ENCODE measurements at places on chromosomes 11 and 22.
A peak's percentile ranks its signal among the peaks of the same experiment; 100 is the strongest.

DNA sequence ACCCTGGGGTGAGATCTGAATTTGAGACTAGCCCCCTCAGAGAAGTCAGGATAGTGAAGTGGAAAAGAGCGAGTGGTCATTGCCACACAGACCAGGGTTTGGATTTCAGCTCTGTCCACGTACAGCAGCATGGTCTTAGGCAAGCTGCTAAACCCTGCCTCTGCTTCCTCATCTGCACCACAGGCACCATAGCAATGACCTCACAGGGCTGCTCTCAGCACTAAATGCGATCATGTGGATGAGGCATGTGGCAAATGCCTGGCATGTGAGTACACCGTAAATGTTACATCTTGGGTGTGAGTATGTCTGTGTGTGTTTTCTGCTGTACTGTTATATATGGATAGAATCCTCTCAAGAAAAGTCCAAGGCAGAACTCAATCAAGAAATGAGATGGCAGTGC lies 15.8 kb downstream of the NAV2 start:
- DNase-seq, result no peak

- DNase-seq, result no peak
These were observed 590.2 kb upstream of the LRRC4C start for GRCh38 chr11:42049650-42050049.

GRCh38 chr11:1341928-1342524 lies 32.6 kb upstream of the TOLLIP start:
- DNase-seq, result peak; percentile 10

DNA sequence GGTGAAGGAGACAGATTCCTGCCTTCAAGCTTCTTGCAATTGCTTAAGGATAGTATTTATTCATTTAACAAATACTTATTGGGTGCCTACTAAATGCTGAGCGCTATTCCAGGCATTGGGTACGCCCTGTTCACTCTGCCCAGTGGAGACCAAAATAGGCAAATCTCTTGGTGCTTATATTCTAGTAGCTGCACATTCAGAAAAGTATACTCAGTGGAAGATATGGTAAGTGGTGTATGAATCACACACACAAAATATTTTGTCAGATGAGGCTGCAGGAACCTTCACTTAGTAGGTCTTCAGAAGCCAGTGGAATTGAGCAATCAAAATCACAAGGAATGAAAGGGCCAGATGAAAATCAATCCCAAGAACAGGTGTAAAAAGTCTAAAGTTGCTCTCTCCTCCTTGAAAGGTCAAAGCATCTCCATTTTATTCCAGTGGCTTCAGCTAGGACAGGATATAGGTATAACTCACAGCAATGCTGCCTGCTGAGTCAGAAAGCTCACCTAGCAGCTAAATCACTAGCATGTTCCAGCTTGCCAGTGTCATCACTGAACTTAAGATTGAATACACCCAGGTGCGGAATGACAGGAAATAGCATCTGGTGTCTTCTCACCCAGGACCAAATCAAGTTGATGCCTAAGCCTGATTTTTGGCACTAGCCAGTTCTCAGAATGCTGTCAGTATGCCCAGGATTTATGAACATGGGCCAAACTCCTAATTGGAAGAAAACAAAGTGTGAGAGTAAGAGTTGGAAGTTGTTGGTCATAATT lies 83.9 kb downstream of the AMOTL1 start:
- peak; percentile 35 for DNase-seq

GRCh38 chr11:119406005-119406404 lies 17.0 kb downstream of the THY1 start:
- no peak for DNase-seq

DNA sequence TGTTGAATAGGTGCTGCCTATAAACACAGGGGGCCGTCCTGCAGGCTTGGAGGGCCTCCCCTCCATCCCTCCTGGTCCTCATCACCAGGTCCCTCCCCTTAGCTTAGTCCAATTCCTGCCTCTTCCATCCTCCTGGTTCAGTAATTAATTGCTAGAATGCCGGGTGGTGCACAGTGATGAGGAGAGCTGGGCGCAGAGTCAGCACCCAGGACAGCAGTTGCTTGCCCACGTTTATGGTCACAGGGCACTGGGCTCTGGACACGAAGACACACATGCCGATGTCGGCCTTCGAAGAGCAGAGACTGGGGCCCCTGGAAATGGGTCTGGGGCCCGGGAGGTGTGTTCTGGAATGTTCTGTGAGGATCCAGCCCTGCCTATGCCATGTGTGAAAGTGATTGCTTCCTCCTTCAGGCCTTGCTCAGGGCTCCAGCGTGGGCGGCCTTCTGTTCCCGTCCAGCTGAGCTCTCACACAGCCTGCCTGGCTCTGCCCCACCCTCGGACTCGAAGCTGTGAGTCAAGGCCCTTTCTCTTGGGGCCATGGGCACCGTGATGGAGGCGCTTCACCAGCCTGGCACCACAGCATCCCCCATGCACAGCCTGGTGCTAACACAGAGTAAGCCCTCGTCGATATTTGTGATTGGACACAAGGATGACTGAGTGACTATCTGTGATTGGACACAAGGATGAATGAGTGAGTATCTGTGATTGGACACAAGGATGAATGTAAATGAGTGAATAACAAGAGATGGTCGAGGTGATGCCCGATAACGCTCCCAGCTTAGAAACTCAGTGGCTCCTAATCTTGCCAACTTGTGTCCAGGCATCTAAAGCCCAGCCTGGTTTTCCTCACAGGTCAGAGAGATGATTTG lies 884.7 kb downstream of the BRD1 start:
- no peak for DNase-seq

GRCh38 chr11:61477126-61477525 lies 31.4 kb upstream of the LRRC10B start:
- DNase-seq, result no peak
